ENCODE measurements at places on chromosomes 5 and 9. TPM values are rescaled to one million over a fixed set of nuclear protein-coding genes. Genes with fewer than 3 reads are reported as not detected.
A peak's percentile ranks its signal among the peaks of the same experiment; 100 is the strongest.

SLC36A1 gene
- polyA plus RNA-seq, result 13.0 TPM

- DNase-seq, result no peak
These were observed 38.7 kb downstream of the TTC39B start for GRCh38 chr9:15268317-15268716.

OGN gene
- polyA plus RNA-seq, result 28.7 TPM

DNA sequence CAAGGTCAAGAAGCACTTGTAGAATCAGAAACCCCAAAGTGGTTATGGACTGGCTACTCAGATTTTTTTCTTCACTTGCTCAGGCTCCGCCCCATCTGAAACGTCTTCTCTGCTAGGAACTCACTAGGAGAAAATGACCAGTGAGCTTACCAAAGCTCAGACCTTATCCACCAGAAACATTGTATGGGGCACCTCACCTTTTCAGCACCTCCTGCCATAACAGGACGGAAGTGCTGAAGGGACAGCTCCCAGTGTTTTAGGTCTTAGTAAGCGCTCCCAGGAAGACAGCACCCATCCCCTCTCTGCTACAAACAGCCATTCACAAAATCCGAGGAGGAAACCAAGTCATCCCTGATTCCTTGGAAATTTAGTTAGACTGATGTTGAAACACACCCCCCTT, 1.2 kb upstream of the GABRA1 start:
- peak; percentile 75 for DNase-seq

GRCh38 chr5:118069452-118069851, 918.9 kb downstream of the DTWD2 start:
- no peak for DNase-seq

GRCh38 chr5:154646745-154647113, 108.4 kb upstream of the LARP1 start:
- no peak for DNase-seq

LRRC19 gene
- 18.9 TPM for polyA plus RNA-seq

DNA sequence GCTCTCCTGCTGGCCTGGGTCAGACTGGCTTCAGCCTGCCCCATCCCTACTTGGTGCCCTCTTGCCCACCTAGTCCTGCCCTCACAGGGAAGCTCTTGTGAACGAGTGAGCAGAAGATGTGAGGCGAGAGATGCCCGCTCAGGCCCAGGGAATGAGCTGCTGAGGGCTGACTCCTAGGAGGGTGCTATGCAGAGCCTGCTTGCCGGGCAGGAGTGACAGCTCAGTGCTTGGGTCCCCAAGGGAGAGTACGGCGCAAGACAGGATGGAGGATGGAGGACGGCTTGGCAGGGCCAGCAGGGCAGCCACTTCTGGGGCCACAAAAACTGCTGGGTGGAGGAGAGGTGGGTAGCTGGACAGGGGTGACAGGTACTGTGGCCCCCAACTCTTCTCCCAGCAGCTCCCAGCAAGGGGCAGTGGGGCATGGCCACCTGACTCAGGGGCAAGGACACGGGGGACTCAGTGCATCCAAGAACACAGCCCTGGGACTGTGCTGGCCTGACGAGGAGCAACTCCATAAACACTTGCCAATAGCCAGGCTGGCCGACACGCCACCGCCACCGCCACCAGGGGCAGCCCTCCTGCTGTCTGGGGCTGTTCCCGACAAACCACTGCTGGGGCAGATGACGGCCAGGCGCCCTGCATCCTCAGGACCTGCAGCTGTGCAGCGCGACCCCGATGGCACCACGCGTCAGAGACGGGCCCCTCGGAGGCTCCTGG, 55.6 kb upstream of the UBAC1 start:
- no peak for DNase-seq

TMEM232 gene
- polyA plus RNA-seq, result 6.1 TPM

GRCh38 chr9:116420993-116421538, 266.0 kb upstream of the TRIM32 start:
- no peak for DNase-seq

MOB3B gene
- polyA plus RNA-seq, result 25.4 TPM

DNA sequence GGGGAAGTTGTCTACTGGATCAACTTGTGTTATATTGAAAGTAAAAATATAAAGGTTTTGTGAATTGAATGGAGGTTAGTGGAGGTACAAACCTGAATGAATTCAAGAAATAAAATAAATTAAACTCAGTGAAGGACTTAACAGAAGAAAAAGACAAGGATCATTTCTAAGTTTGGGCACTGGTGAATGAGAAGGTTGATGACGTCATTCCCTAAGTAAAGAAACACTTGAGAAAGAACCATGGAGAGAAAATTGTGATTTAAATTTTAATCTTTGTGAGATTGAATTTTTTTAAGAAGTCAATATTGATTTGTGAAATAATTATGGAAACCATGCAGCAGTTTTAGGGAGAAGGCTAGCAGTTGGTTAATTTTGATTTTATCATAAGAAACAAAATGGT, 900.3 kb upstream of the TYRP1 start:
- DNase-seq, result no peak

GRCh38 chr9:124320062-124320973, 62.6 kb downstream of the NEK6 start:
- DNase-seq, result peak; percentile 58

DNA sequence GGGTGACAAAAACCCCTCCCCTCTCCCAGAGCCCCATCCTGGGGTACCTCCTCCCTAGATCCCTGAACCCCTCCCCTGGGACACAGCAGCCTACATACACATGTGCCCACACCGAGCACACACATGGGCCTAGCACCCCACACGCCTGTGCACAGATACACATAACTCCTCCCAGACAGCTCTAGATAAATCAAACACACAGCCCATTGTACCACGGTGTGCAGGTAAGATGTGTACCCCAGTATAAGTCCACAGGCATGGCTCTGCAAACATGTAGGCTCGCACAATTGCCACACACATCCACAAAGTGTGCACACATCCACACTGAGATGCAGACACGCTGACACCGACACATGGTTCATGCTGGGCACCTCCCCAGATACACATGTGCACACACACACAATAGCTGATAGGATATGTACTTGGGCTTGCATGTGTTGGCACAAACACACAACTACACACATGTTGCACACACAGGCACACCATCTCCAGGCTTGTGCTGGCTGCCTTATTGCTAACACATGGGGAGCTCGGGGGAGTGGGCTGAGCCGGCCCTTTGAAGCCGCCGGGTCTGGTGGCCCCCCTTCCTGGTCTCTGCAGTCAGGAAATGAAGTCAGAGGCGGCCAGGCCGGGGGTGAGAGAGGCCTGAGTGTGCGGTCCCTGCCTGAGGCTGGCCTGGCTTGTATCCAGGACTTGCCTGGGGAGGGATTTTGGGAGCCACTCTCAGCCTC, 30.2 kb downstream of the GOLGA2 start:
- peak; percentile 83 for DNase-seq

DNA sequence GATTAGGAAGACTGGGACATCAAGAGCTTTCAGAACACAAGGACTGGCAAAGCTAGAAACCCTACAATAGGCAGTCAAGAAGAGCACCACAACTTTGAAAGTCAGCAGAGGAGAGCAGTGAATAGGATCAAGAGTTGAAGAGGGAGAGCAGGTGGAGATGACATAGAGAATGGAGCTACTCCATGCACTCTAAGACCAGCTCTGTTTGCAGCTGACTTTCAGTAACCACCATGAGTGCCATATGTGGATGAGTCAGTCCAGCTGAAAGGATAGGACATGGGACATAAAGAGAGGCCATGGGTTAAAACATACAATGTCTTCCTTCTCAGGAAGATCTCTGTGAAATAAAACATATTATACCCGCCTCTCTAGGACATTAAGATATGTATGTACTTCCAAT, 289.1 kb upstream of the KLF4 start:
- no peak for DNase-seq

- no peak for DNase-seq
These were observed 34.1 kb upstream of the FIBCD1 start for GRCh38 chr9:130972957-130973685.
